Vagina (tissue), 2 donors: ENCODE measurements at places on chromosomes 12 and 14.
A peak's percentile ranks its signal among the peaks of the same experiment; 100 is the strongest.

GRCh38 chr12:56081393-56082347, 1.7 kb downstream of the ERBB3 start:
- DNase-seq, result no peak

DNA sequence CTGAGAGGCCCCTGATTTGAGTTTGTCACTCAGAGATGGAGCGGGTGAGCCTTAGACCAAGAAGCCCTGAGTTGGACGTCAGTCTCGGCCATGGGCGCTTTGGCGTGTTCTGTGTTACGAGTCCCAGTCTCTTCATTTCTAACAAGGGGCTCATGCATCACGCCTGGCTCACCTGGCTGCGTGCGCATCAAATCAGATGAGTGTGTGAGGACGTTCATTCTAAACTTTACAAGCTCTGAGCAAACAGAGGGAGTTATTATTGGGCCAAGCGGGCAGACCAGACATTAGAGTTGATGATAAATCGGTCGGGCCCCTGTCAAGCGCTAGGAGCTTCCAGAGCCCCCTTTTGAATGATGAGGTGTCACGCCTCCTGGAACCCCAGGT, 117.2 kb downstream of the CALM1 start:
- DNase-seq, result no peak

GRCh38 chr12:100741084-100741711, 53.4 kb upstream of the ANO4 start:
- DNase-seq, result no peak

GRCh38 chr14:30527196-30527595, 31.8 kb upstream of the G2E3 start:
- no peak for DNase-seq

- DNase-seq, result no peak
These were observed 220.9 kb downstream of the FOXG1 start for GRCh38 chr14:28987516-28987915.

DNA sequence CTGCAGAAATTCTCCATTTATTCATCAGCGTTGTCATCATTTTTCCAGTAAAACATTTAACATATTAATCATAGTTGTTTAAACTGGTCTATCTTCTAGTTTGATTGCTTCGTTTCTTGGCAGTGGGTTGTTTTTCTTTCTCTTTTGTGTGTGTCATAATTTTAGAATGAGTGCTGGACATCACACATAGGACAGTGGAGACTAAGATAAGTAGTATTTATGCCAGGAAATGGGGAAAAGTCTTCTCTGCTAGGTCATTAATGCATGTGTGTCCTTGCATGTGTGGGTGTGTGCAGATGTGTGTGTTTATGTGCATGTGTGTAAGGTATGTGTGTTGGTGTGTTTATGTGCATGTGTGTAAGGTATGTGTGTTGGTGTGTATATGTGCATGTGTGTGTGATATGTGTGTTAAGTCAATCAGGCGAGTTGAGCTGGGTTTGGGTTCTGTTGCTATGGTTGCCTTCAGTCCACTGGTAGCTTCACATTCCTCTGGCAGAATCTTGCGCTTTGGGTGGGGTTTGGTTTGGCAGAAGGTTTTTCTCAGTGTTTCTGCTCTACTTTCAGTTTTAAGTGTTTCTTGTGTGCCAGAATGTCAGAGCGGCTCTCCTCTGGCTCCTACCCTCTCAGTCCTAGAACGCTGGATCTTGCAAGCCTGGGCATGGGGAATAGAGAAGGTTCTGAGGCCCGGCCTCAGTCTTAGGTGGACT, 7.8 kb upstream of the ADGRD1 start:
- DNase-seq, result peak; percentile 87

DNA sequence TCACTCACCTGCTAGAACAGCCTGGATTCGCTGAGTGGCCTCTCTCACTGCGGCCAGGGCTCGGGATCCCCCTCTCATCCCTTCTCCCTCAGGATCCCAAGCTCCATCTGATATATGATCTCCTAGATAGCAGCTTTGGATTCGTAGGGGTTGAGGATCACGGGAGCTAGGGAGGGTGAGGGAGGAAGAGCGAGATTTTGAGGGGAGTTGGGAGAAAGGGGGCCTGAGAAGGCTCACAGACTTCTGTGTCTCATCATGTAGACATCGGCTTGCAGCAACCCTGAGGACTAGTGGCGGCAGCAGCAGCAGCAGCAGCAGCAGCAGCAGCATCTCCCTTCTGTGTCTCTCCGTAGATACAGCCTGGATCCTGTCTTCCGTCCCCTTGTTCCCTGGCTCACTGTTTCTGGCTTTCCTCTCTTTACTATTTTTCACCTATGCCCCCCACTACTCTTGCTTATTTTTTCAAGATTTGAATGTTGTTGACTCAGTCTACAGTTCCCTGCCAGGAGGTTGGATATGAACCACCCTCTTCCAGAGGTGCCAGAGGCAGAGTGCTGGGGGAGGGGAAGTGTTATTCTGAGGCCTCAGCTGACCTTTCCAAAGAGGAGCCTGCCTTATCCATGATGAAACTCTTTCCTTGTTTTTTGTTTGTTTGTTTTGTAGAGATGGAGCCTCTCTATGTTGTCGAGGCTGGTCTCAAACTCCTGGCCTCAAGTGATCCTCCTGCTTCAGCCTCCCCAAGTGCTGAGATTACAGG, at the start of gene CIROP:
CIROP (minus strand) TSS at position 399 of the 757 bp plus-strand sequence; CDS start at position 330, 69 bp downstream.
- DNase-seq, result no peak

- no peak for DNase-seq
These were observed 1042.2 kb downstream of the BCL11B start for GRCh38 chr14:98229656-98230366.

GRCh38 chr14:51239813-51240803, at the start of gene TMX1:
TSS of gene TMX1 (plus strand) at chr14:51240247. CDS start at chr14:51240293, 46 bp downstream.
- DNase-seq, result peak; percentile 98

DNA sequence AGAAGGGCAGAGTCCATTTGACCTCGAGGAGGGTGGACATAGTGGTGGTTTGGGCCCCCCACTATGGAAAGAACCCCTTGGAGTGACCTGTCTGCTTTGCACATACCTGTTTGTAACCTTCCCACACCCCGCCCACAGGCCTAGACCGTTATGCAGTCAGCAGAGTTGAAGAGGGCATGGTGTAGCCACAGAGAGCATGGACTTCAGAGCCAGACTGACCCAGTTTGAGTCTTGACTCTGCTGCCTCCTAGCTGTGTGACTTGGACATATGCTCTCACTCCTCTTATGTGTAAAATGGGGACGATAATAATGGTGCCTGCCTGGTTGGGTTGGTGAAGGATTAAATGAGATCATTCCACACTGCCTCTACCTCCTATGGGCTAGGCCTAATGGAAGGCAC, 40.9 kb upstream of the NOS1 start:
- DNase-seq, result no peak

GRCh38 chr14:76926521-76927251, 100.5 kb downstream of the LRRC74A start:
- no peak for DNase-seq

DNA sequence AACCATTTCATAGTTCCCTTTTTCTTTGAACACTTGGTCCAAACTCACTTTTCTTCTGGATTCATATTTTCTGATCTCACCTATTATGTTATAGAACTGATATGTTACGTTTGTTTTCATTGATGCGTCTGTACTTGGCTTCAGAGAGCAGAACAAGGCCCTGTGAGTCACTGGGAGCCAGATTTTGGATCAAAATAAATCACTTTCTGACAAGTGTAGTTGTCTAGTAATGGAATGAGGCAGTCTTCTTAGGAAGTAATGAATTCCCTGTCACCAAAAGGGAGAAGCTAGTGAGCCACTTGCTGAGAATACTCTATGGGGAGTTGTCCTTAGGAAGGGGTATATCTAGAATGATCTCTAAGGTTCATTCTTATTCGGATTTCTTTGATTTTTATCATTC, 10.2 kb downstream of the BICD1 start:
- no peak for DNase-seq
